ENCODE measurements at places on chromosomes 6 and 20. TPM values are rescaled to one million over a fixed set of nuclear protein-coding genes. Genes with fewer than 3 reads are reported as not detected.

- no peaks in the 10 kb centered on the region for H3K36me3 ChIP-seq
- peak; percentile 25 for DNase-seq
- H3K27me3 ChIP-seq, result no peaks in the 10 kb centered on the region
Measured at GRCh38 chr6:74805916-74806696, 399.7 kb downstream of the COL12A1 start.

GRCh38 chr6:50288881-50289280, 239.2 kb upstream of the DEFB112 start:
- no peak overlapping the region for H3K27ac ChIP-seq
- no peak for DNase-seq
- H3K4me3 ChIP-seq, result no peak overlapping the region

DNA sequence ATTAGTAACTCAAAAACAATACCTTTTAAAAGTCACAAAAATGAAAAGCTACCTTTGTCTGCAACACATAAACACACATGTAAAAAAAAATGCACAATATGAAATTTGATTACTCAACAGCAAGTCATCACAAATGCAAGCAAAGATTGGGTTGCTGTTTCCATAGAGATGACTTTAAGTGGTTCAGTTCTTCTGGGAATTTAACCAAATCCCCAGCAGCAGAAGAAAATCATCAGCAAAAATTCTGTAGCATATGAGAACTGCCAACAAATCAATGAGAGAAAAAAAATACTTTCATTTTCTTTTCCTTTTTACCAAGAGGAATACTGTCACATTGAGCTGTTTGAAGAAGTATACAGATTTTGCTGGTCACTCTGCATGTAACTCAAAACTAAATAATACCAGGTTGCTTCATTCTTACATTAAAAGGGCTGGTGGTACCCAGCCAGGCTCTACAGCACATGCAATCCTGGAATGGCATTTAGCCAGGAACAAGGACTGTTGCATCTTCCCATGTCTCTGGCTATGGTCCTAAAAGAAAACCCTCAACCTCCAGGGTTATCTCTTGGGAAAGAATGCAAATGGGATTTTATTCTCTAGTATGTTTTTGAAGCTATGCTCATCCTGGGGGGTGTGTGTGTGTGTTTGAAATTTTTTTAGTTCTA, 158.3 kb downstream of the OPRM1 start:
- DNase-seq, result peak; percentile 68
- peak overlapping the region; percentile 35 for H3K4me3 ChIP-seq
- H3K36me3 ChIP-seq, result no peaks in the 10 kb centered on the region
- peak overlapping the region; percentile 13 for H3K27ac ChIP-seq
- H3K27me3 ChIP-seq, result no peaks in the 10 kb centered on the region

DNA sequence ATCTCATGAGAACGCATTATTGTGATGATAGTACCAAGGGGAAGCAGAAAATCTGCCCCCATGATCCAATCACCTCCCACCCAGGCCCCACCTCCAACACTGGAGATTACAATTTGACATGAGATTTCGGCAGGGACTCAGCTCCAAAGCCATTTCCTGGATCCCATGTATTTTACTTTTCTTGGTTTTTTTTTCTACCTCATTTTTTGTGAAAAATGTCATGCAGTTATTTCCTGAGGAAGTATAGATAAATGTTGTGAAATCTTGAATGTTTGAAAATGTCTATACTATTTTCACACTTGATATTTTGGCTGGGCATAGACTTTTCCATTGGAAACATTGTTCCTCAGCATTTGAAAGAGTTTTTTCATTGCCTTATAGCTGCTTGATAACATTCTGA, 9.1 kb upstream of the BRPF3 start:
- no peaks in the 10 kb centered on the region for H3K27me3 ChIP-seq
- no peaks in the 10 kb centered on the region for H3K4me1 ChIP-seq
- H3K27ac ChIP-seq, result no peak overlapping the region
- no peaks in the 10 kb centered on the region for H3K36me3 ChIP-seq
- DNase-seq, result no peak

GRCh38 chr20:36466089-36466488, 75.2 kb upstream of the MYL9 start:
- H3K4me3 ChIP-seq, result no peak overlapping the region
- no peaks in the 10 kb centered on the region for H3K27me3 ChIP-seq
- peaks cover 60% of the 10 kb centered on the region for H3K4me1 ChIP-seq
- no peak for DNase-seq
- peaks cover 13% of the 10 kb centered on the region for H3K36me3 ChIP-seq
- peak overlapping the region; percentile 76 for H3K27ac ChIP-seq

DNA sequence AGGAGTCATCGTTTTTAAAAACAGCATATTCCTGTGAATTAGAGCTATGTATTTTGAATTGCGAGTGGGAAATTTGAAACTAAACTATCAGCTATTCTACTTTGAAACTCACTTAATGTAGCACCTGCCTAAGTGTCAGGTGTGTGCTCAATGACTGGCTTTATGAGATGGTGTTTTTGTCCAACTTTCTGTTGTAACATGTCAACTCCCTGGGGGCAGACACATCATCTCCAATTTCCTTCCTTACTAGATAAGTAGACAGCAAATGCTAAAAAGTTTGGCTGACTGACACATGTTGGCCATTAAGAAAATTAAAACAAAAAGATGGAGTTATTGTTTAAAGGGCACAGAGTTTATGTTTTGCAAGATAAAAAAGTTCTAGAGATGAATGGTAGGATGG, 226.9 kb downstream of the TFAP2B start:
- no peak for DNase-seq
- no peaks in the 10 kb centered on the region for H3K4me1 ChIP-seq
- no peak overlapping the region for H3K27ac ChIP-seq
- no peaks in the 10 kb centered on the region for H3K27me3 ChIP-seq
- H3K36me3 ChIP-seq, result no peaks in the 10 kb centered on the region

- H3K27ac ChIP-seq, result no peak overlapping the region
- H3K4me1 ChIP-seq, result no peaks in the 10 kb centered on the region
- no peak overlapping the region for H3K4me3 ChIP-seq
- H3K36me3 ChIP-seq, result no peaks in the 10 kb centered on the region
- no peaks in the 10 kb centered on the region for H3K27me3 ChIP-seq
Measured at GRCh38 chr6:137536104-137536773, 42.0 kb upstream of the OLIG3 start.

GRCh38 chr6:44001318-44002066, 125.8 kb downstream of the MRPL14 start:
- H3K27me3 ChIP-seq, result no peaks in the 10 kb centered on the region
- DNase-seq, result peak; percentile 90
- no peaks in the 10 kb centered on the region for H3K36me3 ChIP-seq
- peak overlapping the region; percentile 72 for H3K4me3 ChIP-seq
- peaks cover 32% of the 10 kb centered on the region for H3K4me1 ChIP-seq

- H3K27ac ChIP-seq, result no peak overlapping the region
- peaks cover 3% of the 10 kb centered on the region for H3K27me3 ChIP-seq
- no peak overlapping the region for H3K4me3 ChIP-seq
- H3K36me3 ChIP-seq, result no peaks in the 10 kb centered on the region
Measured at GRCh38 chr20:64229507-64230061, 26.0 kb upstream of the PCMTD2 start.

The CCM2L gene
- not detected for total RNA-seq

The WFDC12 gene
- not detected for total RNA-seq

The BTN2A1 gene
- 10.5 TPM for total RNA-seq

The STX7 gene
- 43.8 TPM for total RNA-seq
